ENCODE measurements at places on chromosomes 11 and 22.

DNA sequence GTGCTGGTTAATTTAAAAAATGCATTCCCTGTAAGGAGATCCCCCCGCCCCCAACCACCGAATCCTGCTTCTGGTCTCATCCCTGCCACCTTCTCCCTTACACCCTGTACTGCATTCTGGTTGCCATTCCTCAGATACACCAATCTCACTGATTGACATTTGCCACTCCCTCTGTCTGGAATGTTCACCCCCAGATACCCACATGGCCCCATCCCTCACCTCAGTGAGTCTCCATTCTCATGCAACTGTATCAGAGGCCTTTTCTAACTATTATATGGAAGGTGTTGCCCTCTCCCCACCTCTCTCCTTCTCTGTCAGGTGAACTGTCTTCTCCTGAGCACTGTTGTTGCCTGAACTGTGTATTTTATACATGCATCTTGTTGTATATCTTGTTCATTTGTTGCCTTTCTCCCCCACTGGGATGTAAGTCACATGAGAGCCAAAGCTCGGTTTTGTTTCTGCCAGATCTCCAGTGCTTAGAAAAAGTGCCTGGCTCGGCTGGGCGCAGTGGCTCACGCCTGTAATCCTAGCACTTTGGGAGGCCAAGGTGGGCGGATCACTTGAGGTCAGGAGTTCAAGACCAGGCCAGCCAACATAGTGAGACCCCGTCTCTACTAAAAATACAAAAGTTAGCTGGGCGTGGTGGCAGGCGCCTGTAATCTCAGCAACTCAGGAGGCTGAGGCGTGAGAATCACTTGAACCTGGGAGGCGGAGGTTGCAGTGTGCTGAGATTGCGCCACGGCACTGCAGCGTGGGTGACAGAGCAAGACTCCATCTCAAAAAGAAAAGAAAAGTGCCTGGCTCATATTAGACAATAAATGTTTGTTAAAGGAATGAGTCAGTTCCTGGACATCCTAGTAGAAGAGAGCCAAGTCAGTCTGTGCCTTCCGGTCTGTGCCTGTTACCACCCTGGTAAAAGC, 61.0 kb downstream of the TNRC6B start:
- DNase-seq, result peak; percentile 53

DNA sequence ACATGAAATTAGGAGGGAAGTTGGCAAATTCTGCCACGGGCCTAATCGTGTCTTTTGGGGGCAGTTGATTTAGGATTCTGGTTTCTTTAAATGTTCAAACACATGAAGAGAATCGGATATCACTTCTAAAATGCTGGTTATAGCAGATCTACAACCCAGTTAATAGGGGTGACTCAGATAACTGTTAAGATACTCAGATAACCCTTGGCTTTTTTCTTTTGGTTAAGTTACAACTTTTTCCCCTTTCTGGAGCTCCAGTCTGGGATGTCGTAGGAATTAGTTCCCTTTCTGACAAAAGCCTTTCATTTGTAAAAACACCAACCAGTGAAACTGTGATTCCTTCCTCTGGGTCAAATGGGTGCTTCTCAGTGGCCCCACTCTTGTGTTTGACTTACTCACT, 976 bp downstream of the DEPDC7 start:
- no peak for DNase-seq

DNA sequence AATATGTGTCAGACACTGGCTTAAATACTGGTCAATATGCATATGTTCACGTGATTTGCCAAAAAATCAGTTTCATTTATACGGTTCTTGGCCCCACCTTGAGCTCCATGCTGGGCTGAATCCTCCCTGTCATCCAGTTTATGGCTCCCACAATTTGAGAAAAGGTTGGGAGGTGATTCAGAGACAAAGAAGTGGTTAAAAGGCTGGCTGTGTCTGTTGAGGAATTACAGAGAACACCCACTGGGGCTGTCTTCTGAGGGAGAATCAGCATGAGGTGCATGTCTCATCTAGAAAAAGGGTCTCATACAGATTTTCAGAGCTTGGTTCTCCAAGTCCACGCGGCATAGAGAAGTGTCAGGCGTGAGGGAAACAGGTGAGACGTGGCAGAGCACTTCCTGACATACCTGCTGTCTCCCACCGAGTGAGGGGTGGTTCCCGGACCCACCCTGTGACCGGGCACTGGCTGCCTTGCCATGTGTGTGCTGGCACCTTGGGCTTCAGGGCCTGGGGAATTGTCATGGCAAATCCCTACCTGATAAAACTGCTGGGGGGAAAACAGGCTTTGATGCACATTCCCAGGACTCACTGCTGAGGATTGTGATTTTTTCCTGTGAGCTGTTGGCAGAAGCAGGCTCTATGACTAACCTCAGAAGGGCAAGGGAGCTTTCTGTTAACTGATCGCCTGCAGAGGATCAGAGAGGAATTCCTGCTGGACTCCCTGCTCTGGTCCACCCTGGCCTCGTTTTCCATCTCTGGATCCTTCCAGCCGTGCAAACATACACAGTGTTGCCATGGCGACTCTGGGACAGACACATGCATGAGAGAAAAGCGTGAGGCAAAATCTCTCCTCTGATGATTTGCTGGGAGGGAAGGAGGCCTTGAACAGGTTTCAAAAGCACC, 223.6 kb downstream of the ADAMTS15 start:
- no peak for DNase-seq

- no peak for DNase-seq
Observed at GRCh38 chr22:19603767-19604166, 79.6 kb upstream of the CLDN5 start.

DNA sequence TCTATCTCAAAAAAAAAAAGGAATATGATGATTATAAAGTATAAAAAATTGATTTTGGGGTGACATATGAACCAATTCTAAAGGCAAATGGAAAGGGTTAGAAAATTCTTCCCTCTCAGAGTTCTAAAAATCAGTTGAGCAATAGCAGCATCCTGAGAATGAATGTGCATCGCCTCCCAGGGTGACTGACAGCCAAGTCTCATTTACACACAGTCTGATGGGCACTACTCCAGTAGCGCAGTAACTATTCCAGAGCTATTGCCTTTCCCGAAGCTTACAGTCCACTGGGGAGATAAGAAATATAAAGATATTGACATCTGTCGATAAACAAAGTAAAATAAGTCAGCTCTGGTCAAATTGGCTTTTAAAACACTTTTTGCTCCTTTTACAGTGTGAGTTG, 32.3 kb upstream of the SORL1 start:
- DNase-seq, result no peak

- DNase-seq, result no peak
Observed at GRCh38 chr11:118321386-118322082, 17.0 kb downstream of the CD3E start.

- DNase-seq, result no peak
Observed at GRCh38 chr22:49723478-49724029, 104.1 kb downstream of the BRD1 start.

GRCh38 chr11:120611581-120611980, 100.0 kb downstream of the GRIK4 start:
- peak; percentile 52 for DNase-seq

GRCh38 chr11:102705626-102706025, at the start of gene MMP27:
TSS of gene MMP27 (minus strand) at chr11:102705769. CDS start at chr11:102705714, 55 bp downstream.
- DNase-seq, result no peak

- DNase-seq, result no peak
Observed at GRCh38 chr22:36467042-36467810, 14.2 kb downstream of the TXN2 start.

DNA sequence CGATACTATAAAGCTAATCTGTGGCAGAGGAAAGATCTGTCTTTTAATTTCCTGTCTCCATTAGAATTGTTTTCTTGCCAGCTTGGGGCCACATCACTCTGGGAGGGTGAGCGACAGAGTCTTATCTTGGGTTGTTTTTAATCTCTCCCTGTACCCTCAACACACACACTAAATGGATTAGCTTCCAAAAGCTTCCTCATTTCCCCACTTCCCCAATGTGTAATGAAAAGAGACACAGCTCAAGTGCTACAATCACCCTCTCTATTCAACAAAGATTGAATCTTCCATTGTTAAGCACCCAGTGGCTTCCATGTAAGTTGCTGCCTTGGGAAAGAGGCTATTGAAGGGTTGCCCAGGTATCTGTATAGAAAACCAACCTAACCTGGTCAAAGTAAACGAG, 6.1 kb upstream of the ASCL3 start:
- no peak for DNase-seq

GRCh38 chr11:69035946-69036340, 12.8 kb upstream of the TPCN2 start:
- DNase-seq, result no peak

- no peak for DNase-seq
Observed at GRCh38 chr11:2374456-2375201, 2.5 kb upstream of the CD81 start.

DNA sequence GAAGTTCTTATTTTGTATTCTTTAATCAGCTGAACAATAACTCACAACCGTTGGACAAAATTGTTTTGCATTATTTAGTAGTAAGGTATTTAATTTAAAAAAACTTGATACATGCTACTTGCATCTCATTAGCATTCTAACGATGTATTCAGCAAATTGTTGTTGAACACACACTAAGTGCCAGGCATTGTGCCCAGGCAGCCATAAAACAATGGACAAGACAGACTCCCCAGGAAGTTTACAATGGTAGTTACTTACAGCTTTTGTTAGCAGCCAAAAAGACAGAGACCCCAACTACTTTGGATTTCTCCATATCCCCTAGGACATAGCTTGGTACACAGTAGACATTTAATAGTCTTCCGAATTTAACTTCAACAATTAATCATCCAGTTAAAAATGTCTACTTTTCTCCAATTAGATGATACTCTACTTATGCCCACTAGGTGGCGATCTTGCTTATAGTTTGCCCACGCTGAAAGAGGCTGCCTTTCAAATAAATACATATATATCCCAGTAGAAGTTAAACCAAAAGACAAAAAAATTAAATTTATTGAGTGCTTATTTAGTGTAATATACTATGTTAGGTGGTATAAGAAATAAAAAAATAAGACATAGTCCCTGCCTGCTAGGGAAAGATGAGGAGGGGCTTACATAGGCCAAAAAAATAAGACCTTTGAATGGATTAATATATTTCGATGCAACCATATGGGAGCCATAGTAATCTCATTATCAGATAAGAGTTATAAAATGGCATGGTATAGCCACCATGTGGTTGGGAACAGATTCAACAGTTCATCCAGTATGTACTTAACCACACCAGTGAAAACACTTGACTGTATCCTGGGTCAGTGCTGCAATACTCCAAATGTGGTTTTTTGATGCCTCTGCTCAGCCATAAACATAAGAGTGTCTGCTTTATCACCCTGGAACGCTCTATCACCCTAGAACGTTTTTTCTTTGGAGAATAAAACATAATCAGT, 2.0 kb upstream of the FJX1 start:
- DNase-seq, result peak; percentile 62

DNA sequence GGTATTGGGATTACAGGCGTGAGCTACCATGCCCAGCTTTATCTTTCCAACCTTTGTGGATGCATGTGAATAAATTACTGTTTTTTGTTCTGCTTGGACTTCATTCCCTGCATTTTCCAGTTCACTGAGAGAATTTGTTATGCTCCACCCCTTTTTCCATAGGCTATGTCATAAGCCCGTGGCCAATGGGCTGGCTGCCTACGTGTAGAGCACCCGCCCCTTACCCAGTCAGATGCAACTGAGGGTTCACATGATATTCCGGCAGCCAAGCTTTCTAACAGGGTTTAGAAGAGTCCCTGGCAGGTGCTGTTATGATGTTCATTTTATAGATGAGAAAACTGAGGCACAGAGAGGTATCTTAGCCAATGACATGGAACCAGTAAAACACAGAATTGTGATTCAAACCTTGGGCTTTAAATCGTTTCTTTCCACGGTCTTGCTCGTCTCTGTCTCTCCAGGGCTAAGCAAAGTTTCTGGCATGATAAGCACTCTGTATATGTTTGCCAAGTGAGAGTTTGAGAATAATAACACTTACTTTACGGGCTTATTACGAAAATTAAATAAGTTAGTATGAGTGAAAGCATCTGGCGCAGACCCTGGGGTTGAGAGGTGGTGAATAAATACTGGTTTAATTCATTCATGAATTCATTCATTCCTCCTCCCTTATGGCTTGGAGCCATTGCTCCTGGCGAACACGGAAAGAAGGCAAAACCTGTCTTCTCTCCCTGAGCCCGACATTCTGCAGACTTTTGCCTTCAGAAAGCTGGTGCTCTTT, 42.4 kb upstream of the RASD2 start:
- peak; percentile 64 for DNase-seq

DNA sequence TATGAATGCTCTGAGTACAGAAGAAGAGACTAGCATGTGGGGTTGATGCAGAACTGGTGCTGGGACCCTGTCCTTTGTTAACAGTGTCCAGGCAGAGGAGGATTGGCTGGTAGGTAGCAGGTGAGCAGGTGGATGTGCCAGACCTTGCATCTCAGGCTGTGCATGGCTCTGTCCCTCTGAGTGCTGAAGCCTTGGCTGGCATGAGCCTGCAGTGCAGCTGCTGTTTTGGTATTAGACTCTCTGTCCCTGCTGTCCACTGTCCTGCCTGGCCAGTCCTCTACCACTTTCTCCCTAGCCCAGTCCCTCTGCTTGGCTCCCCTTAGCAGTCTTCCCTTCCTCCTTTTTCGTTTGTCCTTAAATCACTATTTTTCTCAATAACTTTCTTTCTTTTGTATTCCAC, 213.6 kb upstream of the ZBED5 start:
- DNase-seq, result no peak

DNA sequence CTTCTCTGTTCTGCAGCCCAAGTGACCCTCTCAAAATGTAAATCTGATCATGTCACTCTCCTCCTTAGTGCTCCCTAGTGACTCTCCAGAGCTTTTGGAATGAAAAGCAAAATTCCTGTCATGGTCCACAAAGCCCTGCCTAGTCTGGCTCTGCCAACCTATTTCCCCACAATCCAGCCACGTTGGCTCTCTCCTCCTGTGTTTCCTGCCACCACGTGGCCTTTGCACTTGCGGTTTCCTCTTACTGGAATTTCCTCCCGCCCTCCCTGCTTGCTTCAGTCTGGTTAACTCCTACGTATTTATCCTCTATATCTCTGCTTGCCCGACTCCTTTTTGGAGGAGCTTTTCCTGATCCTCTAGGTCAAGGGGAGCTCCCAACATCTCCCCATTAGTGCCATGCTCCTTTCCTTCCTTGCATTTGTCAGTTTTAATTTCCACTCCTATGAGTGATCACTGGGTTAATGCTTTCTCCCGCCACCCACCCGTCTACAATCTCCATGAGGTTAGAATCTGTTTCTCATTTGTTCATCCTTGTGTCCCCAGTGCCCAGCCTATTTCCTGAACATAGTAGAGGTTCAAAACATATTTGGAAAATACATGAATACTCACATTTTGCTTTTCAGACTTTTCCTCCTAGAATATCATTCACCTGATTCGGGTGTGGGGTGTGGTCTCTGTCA, 11.5 kb downstream of the NNMT start:
- no peak for DNase-seq

DNA sequence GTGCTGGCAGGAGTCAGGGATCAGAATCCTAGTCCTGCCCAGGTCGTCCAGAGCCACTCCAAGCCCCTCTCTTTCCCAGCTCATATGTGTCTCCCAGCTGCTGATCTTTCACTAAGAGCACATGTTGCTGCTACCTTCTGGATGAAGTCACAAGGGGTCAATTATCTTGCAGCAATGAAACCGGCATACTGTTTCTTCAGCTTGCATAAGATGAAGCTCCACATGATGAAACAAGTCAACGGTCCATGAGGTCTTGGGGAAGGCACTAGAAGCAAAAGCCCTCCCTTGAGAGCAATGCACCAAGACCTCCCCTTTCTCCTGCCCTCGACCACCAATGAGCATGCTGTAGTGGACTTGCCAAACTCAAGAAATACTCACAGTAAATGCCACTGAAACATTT, 148.9 kb downstream of the TENM4 start:
- DNase-seq, result no peak
